ENCODE measurements at places on chromosomes 7 and 10.

GRCh38 chr10:90319188-90319914, 538.5 kb downstream of the HTR7 start:
- no peak for DNase-seq

DNA sequence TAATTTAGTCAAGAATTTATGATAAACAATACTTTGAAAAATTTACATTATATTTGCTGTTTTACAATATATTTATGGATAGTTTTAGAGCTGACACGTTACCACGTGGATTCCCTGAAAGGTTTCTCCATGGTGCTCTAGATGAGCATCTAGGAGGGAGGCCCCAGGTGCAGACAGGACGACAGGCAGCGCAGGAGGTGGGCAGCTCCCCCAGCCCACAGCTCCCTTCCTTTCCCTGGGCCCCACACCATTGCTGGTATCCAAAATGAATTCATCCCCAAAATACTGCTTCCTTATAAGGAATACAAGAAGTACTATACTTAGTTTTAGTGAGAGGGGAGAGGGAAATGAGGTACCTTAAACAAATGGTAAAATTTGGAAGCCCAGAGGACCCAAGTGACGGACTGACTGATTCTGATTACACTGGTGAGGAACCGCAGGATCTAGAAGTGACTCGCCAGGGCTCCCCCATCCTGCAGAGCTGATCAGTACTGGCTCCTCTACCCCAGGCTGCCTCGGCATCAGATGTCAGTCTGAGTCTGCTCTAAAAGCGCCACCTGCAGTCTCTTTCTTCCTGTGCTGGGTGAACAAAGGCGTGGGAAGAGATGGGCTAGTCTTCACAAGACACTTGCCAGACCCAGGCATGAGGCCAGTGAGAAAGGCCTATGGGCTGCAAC, 89.2 kb downstream of the DLG5 start:
- DNase-seq, result no peak

DNA sequence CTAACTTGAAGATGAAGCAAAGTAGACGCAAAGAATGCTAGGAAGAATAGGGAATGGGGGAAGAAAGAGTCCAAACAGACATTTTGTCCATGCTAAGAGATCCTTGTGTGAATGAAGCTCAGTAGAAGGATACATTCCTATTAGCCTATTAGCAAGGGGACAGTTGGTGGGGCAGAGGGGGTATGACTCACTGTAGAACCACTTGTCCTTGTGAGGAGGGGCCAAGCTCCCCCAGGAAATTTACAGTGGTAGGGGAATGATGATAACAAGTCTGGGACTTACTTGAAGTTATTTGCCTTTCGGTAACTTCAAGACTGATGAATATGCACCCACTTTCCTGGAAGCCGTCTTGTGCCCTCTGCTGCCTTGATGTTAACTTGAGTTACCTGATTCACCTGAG, 17.2 kb upstream of the SYPL1 start:
- DNase-seq, result no peak

- no peak for DNase-seq
Measured at GRCh38 chr10:116848032-116848943, 1.0 kb upstream of the ENO4 start.

- no peak for DNase-seq
Measured at GRCh38 chr7:112193915-112194502, 12.2 kb downstream of the DOCK4 start.

DNA sequence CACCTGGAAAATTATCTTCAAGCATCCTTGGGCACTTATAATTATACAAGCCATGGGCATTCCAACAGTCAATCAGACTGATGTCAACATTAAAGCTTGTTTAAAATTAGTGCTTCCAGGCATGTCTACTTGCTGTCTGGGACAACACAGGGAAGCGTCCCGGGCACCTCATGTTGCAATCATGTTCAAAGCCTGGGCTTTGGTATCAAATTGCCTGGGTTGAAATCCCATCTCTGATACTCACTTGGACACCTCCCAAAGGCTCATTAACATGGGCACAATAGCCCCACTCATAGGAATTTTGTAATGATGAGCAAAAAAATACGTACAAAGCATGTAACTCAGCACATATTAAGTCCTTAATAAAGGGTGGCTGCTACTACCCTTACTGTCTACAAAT, 14.4 kb downstream of the AIFM2 start:
- no peak for DNase-seq

GRCh38 chr7:101906291-101907240, 89.1 kb downstream of the CUX1 start:
- DNase-seq, result no peak

- no peak for DNase-seq
Measured at GRCh38 chr7:147145194-147145593, 1028.6 kb downstream of the CNTNAP2 start.

DNA sequence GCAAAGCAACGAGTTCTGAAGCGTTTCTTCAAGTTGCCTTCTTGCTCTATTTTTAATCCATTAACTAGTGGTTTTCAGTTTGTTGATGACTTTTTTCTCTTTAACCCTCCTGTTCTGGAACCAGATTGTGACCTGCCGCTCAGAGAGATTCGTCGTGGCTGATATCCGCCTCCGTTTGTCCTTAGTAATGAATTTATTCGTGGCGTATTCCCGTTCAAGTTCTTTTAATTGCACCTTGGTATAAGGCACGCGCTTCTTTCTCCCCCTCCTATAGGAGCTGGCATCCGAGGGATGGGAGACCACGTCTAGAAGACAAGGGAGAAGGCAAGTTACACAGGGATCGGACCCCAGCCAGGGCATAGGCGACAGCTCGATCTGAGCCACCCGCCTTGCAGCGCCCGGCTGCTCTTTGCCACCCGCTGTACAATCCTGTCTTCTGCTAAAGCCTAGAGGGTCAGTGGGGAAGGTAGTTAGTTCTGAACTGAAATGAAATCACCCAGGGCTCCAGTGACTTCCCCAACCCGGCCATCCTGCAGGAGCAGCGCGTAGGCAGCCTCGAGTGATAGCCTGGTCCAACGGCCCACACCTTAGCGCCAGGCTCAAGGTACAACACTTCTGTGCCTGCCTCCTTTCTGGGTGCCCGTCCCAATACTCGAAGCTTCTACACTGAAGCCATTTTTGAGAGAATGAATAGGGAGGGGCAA, 1.6 kb downstream of the HOXA13 start:
- no peak for DNase-seq

DNA sequence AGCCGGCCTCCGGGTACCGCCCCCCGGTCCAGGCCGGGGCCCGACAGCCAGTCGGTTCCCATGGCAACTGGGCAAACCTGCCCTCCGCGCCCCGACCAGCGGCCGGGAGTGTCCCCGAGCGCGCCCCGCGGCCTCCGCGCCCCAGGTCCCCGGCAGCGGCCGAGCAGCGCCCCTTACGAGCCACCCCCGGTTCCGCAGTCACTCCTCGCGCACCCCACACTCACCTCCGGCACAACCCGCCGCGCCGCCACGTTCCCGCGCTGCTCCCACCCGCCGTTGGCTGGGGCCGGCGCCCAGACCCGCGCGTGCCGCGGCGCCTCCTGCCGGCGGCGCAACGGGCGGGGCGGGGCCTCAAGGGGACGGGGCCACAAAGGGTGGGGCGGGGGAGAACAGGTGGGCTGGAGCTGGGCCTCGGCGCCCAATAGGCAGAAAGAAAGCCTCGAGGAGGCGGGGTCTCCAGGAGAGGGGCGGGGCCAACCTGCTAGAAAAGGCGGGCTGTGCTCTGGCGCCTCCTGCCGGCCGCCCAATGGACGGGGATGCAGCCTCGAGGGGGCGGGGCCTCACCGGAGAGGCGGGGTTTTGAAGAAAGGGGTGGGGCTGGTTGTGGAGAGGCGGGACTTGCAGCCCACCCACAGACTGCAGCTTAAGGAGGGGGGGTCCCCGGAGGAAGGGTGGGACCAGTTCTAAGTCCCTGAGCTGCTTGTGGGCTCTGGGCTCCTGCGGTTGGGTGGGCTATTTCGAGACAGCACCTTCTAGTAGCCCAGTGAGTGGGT, at the start of gene RADIL:
Gene RADIL (minus strand): TSS at position 345 of the 773 bp plus-strand sequence. CDS start 5,577 bp downstream, outside the sequence.
- peak; percentile 81 for DNase-seq

DNA sequence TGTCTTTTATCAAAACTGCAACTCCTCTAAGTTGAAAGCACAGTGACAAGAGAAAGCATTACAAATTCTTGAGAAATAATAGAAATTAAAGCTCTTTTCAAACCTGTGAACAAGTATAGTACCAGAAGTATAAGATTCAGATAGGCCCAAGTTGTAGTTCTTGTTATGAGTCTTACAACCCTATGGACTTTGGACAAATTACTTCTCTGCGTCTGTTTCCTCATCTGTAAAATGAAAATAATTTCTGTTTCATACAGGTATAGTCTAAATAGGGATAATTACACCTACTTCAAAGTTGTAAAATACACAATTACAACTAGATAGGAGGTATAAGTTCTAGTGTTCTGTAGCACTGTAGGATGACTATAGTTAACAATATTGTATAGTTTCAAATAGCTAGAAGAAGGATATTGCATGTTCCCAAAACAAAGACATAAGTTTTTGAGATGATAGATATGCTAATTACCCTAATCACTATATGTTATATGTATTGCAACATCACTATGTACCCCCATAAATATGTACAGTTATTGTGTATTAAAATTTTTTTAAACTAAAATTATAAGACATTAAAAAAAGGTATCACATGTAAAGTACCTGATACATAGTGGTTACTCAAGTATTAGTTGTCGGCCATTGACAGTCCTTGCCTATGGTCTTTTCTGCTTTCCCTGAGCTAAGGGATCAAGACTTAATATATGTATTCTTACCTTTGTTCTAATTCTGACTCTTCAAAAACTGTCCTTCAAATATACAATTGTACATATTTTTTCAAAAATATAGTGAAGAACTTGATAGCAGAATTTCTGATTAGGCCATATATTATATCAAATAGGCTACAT, 1.8 kb upstream of the WASL start:
- DNase-seq, result no peak

DNA sequence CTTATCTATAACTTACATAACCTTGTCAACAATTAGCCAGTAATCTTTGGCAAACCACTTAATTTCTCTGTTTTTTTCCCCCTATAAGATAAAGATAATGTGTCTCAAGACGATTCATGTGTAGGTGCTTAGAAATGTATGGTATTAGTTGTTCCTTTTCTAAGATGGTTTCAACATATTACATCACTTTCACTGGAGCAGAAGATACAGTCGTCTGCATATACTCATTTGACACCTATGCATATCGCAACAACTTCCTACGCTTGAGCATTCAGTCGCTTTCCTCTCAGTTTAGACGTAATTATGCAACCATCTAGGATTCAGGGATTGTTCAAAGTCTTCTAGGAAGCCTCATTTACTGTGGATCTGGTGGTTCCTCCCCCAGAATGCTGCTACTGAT, 396.7 kb downstream of the PHTF2 start:
- DNase-seq, result no peak

DNA sequence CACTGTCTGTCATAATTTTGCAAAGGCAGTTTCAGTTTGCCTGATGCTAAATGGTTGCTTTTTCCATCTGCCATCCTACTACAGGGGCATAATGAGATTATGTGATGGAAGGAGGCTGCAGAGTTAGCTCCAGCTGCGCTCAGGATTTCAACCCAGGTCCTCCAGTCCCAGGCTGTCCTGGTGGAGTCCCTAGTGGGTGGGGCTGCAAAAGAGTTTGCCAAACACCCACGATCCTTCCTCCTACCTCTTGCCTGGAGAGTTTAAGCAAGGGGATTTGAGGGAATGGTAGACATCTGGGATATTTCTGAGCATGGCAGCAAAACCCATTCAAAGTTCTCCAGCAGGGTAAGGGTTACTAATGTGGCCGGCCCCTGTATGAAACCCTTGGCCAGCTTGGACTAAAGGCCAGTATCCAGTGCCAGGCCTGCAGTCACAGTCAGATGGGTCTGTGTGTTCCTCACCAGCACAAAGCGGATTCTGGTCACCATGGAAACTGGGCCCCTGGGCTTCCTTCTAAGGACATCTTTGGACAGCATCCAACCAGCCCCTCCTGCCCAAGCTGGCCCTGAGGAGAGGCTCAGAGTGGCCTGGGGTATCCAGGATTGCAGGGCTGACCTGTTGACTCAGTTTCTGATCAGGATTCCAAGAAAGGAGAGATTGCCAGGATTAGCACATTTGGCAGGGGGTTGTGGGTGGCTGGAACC, 42.7 kb upstream of the CHST3 start:
- DNase-seq, result no peak

DNA sequence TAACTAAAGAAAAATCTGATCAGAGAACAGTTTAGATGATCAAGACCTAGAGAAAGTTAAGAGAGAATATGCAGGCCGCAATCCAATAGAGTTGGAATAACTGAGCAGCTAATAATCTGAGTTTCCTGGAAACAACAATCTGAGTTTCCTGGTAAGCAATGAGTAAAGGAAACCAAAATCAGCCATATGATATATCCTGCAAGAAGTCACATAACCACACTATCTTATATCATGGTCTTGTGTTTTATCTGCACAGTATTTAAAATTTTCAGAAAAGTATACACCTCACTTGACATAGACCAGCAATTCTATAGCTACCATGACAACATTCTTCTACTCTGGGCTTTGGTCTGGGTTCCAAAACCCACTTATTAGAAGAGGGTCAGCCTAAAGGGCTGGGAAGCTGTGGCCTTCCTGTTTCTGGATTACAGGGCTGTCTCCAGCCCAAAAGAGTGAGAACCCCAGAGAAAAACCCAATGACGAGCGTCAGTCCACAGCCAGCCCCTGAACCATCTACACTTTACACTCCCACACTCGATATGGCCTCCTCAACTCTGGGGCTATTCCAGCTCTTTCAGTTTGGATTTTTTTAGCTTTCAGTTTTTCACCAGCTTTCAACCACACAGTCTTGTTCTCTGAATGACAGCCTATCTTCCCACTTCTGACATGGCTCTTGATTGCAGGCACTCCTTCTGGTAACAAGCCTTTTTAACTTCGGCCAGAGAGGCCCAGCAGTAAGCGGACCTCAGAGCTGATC, 110.4 kb downstream of the GLI3 start:
- DNase-seq, result no peak

- no peak for DNase-seq
Measured at GRCh38 chr7:23106057-23106822, 655 bp downstream of the KLHL7 start.

All from SK-N-MC (cell line).